Activated CD8-positive, alpha-beta memory T cell treated with anti-CD3 and anti-CD28 coated beads for 1 hour (primary cell): ENCODE measurements at places on chromosomes 3 and 15.

GRCh38 chr3:157406394-157406793 is 30.3 kb upstream of the PTX3 start:
- DNase-seq = no peak

- DNase-seq = no peak
Observed at GRCh38 chr3:176839901-176840300, 357.4 kb downstream of the TBL1XR1 start.

DNA sequence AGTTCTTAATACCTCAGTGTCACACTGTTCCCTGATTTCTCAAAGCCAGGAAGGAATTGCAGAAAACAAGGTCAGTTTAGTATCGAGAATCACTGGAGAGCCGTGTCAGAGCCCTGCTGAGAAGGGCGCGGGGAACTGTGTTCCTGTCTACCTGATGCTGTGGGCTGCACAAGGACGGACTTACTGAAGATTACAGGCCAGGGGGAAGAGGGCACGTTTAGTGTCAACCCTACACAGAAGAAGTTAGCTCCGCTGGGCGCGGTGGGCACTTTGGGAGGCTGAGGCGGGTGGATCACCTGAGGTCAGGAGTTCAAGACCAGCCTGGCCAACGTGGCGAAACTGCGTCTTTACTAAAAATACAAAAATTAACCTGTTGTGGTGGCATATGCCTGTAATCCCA is 104.1 kb downstream of the APBA2 start:
- DNase-seq = no peak

DNA sequence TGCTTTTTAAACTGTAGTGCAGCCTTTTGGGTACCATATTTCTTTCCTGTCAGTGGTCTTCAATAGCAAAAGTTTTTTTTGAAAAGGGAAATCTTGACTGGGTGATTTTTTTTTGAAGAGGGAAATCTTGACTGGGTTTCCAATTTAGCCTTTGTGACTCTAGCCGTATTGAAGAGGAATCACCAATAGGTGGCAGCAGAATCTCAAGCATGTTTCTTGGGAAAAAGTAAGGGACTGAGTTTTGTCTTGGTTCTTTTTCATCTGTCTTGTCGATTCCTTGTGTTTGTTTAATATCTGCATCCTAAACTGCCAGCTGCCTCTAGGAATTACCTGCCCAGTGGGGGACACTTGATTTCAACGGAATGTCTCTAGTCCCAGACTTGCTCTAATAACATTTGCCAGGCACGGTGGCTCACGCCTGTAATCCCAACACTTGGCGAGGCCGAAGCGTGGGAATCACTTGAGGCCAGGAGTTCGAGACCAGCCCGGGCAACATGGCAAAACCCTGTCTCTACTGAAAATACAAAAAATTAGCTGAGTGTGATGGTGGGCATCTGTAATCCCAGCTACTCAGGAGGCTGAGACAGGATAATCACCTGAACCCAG is 89.2 kb downstream of the RBPMS2 start:
- DNase-seq = no peak

GRCh38 chr3:155354658-155355057 is 61.2 kb upstream of the STRIT1 start:
- no peak for DNase-seq

- no peak for DNase-seq
Observed at GRCh38 chr3:34279901-34280300, 481.5 kb downstream of the PDCD6IP start.

DNA sequence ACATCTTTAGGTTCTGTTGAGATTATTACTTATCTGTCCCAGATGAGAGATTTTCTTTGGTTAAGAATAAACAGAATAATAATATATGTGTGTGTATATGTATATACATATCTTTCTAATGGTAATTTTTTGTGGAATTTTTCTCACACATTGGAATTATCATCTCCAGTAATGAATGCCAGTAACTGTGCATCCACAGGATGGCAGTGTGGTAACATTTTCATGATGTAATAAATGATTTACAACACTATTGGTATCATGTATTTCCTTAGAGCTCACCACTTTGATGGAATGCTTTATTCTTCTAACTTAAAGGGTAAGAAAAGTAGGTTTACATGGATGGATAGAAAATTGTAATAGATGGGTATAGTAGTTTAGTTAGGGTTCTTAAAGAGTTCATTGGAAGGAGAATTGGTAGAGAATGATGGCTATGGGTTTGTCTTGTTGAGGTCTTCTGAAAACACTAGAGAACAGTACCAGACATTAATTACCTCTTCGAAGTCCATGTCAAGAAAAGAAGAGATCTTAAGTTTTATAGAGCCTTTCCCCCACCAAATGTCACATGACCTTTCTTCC is 78.1 kb downstream of the STT3B start:
- no peak for DNase-seq

GRCh38 chr3:113589971-113590370 is 57.6 kb downstream of the SIDT1 start:
- DNase-seq = no peak

DNA sequence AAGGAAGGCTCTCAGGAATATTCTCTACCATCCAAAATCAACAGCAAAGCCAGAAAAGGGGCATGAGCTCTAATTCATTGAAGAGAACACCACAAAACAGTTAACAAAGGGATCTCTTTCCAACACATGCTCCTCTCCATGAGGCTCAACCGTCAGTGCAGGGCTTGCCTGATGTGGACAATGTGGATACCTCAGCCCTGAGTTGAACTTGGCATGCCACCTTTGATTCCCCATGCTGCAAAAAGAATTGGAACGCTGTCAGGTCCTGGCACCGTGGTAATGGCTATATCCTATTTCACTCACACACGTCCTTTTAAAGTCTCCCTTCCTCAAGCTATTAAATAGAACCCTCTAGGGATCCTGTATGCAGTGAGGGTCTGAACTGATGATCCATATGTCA is 30.7 kb upstream of the IP6K2 start:
- no peak for DNase-seq

DNA sequence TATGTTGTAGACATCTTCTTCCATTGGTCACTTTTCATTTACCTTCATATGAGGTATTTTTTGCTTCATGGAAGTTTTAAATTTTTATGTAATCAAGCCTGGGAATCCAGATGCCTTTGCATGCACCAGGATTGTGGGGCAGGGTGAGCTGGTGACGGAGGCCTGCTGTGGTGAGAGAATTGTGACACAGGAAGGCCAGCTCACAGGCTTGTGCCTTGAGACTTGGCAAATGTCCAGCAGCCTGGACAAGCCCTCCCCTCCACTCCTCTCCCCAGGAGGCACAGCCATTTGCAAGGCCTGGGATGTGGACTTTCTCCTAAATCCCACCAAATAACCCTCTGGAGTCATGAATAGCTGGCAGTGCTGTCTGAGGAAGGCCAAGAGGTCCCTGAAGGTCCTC is 67.4 kb downstream of the RHCG start:
- no peak for DNase-seq

DNA sequence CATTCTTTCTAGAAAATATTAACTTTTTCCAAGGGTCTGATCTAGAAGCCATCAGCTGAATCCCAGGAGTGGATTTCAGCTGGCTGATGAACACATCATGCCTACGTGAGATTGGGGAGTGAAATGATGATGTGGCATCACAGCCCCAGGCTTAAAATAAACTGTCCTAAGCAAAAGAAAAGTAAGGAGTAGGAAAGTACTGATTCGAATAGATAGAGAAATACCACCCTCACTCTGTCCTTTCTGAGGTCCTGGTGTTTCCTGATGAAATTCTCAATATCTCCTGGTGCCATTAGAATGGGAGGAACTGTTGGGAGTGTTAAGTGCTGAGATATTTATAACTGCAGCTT is 376.8 kb upstream of the SEMA6D start:
- no peak for DNase-seq

- no peak for DNase-seq
Observed at GRCh38 chr15:98282656-98283332, 322.3 kb downstream of the ARRDC4 start.

DNA sequence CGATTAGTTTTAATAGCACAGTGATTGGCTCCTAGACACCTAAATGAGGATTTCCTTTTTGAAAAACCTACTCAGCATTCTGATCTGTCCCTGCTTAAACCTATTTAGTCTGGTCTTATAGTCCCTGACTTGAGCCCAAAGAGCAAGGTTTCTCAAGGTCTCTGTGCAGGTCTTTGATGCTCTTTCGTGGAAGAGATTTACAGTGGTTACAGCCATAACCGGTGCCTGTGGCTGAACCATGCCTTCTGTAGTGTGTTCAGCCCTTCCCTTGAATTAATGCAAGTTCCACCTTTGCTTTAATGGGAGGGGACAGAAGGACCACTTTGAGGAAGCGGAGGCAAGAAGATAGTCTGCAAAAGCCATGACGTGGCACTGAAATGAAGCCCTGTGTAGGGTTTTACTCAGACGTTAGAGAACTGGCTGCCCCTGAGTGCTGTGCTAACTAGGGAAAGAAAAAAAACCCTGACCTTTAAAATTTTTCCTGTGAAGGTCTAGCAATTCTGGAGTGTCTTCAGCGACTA is 43.0 kb downstream of the ZBTB38 start:
- DNase-seq = no peak

GRCh38 chr15:79373728-79374127 is 58.4 kb upstream of the MINAR1 start:
- DNase-seq = no peak

- no peak for DNase-seq
Observed at GRCh38 chr3:89360156-89360555, 252.7 kb downstream of the EPHA3 start.

GRCh38 chr3:129461022-129461421 is 21.0 kb downstream of the IFT122 start:
- DNase-seq = no peak

DNA sequence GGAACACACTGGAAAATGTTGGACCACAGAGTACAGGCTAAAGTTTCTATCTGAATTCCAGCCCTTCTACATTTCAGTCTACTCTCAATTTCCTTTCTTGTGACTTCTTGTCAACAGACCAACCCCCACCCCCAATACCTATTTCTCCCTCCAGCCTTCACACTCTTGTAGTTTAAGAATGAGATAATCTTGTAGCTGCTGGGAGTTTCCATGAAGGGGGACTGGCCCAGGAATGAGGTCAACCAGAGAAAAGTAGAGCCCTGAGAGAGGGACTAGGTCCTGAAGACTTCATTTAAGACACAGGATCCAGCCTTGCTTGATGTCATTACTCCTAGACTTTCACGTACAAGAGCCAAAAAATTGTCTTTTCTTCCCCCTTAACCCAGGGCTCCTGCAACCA is 29.5 kb upstream of the FAM107A start:
- DNase-seq = no peak

- DNase-seq = no peak
Observed at GRCh38 chr3:194120789-194121770, 14.9 kb upstream of the HES1 start.

GRCh38 chr3:65837604-65838003 is 201.1 kb downstream of the MAGI1 start:
- no peak for DNase-seq

GRCh38 chr15:63922261-63922904 is 88.6 kb upstream of the HERC1 start:
- DNase-seq = no peak

DNA sequence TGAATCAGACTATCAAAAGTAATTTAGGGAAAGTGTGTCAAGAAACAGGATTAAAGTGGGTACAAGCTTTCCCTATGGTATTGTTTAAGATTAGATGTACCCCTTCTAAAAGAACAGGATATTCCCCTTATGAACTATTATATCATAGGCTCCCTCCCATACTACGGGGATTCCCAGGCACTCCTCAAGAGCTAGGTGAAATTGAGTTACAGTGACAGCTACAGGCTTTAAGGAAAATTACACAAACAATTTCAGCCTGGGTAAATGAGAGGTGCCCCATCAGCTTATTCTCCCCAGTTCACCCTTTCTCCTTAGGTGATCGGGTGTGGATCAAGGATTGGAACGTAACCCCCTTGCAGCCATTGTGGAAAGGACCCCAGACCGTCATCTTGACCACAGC is 240.8 kb upstream of the CNTN6 start:
- no peak for DNase-seq

DNA sequence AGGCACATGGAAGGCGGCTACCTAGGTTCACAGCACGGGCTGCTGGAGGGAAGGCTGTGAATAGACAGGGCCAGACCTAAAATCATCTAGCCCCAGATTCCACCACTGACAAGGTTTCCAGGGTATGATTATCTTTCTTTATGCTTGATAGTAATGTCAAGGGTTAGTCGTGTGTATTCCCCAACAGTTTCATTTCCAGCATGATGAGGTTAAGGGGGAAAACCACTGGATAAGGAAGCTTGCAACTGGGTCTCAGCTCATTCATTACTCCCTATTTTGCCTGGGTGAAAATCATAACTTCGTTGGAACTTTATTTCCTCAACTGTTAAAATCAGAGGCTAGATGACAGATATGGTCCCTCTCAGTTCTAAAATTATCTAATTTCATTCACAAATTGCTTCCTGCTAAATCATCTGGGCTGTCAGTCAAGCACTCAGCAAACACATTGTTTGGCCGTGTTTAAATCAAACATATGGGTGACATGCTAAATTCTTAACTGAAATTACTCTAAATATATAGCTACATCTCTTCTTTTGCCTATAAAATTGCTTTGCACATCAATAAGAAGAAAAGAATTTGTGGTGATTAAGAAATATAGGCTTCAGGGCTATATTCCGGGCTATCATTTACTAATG is 111.7 kb downstream of the CYP19A1 start:
- DNase-seq = no peak

GRCh38 chr15:31083370-31083780 is 18.1 kb downstream of the TRPM1 start:
- no peak for DNase-seq

DNA sequence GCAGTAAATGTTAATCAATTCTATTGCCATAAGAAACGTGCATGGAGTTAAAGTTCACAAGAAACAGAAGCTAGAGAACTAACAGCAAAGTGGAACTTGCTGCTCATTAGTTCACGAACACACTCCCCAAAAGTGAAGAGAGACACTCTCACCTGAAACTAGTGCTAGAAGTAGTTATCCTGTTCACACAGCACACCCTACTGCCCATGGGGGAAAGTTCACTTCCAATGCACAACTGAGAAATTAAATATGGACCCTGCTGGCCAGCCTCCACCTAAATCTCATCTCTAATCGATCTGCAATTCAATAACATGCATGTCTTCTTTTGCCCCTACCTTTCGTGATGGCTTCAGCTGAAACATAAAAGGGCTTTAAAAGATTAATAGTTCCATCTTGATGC is 39.4 kb upstream of the FRMD4B start:
- no peak for DNase-seq

DNA sequence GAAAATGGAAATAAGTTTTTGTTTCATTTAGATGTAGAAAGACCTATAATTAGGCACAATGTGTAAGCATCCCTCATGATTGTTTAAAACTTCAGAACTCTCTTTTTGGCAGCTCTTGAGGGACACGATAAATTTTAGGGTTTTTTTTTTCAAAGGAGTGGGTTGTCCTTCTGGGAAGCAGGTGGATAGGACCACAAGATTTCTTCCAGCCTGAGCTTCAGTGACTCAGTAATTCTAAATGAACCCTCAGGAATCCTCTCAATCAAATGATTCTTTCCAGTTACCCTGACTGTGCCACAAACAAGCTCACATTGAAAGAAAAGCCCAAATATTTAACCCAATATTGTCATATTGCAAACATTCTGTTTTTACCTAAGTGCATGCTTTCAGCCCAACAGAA is 45.1 kb downstream of the COL8A1 start:
- DNase-seq = no peak

- no peak for DNase-seq
Observed at GRCh38 chr3:46208167-46208704, at the start of gene CCR1. CCR1 (minus strand) TSS chr3:46208313; CDS start chr3:46204313, 4,000 bp downstream.

GRCh38 chr3:189947948-189948723 is 172.6 kb downstream of the P3H2 start:
- DNase-seq = no peak
